ENCODE measurements at places on chromosomes 5 and 9.

GRCh38 chr5:124602925-124603650 lies 143.4 kb downstream of the ZNF608 start:
- DNase-seq, result no peak

GRCh38 chr5:139068060-139068459 lies 130.1 kb downstream of the SIL1 start:
- DNase-seq, result no peak

DNA sequence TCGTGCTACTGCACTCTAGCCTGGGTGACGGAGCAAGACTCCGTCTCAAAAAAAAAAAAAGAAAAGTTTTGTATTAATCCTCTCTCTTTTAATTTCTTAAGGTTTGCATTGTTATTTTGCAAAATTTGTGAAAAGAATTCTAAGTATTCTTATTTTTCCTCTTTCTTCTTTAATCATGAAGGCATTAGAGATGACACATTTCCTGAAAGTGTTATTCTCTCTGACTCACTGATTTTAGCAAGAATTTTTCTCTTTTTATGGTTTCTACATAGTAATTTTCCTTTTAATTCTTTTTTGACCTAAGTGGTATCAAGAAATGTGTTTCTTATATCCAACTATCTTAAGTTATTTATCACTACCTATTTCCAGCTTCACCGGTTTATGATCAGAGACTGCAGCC lies 78.0 kb downstream of the NSUN2 start:
- DNase-seq, result no peak

- DNase-seq, result no peak
Observed at GRCh38 chr9:15101095-15101494, 190.9 kb upstream of the FREM1 start.

- DNase-seq, result no peak
Observed at GRCh38 chr9:133210609-133211008, 1.6 kb upstream of the OBP2B start.

DNA sequence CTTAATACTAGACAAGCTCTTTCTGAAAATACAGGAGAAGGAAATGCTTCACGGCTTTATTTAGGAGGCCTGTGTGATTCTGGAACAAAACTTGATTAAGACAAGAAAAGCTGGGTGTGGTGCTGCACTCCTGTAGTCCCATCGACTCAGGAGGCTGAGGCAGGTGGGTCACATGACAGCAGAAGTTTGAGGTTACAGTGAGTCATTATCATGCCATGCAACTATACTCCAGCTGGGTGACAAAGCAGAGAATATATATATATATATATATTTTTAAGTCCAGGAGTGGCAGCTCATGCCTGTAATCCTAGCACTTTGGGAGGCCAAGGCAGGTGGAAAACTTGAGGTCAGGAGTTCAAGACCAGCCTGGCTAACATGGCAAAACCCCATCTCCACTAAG lies 33.1 kb upstream of the SPIN1 start:
- DNase-seq, result no peak

- DNase-seq, result no peak
Observed at GRCh38 chr9:70085241-70085640, 41.6 kb downstream of the MAMDC2 start.

- DNase-seq, result no peak
Observed at GRCh38 chr5:150731669-150732242, 27.1 kb downstream of the DCTN4 start.

- DNase-seq, result no peak
Observed at GRCh38 chr9:129748249-129748648, 4.6 kb downstream of the PTGES start.

- DNase-seq, result no peak
Observed at GRCh38 chr5:171484460-171484899, 65.0 kb downstream of the FGF18 start.

DNA sequence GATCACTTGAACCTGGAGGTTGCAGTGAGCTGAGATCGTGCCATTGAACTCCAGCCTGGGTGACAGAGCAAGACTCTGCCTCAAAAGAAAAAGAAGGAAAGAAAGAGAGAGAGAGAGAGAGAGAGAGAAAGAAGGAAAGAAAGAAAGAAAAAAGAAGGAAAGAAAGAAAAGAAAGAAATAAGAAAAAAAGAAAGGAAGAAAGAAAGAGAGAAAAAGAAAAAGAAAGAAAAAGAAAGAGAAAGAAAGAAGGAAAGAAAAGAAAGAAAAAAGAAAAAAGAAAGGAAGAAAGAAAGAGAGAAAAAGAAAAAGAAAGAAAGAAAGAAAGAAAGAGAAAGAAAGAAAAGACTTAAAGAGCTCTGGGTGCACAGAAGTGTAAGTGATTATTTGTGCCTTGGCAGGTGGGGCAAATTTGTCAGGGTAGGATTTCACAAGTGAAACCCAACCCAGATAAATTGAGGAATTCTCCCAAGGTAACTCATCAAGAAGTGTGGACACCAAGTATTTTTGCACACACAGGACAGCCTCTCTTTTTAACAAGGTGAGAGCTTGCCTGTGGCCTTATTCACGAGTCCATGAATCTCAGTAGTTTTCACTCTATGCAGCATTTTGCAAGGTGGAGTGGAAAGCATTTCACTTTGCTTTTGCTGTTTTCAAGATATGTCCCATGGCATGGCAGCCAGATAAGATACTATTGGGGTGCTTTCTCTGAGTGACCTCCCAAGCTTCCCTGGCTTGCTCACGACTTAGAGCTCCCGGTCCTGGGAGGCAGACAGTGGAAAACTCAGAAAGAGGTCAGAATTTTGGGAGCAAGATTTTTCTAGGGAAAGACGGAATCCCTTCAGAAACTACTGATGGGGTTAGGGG lies 57.8 kb downstream of the C9orf153 start:
- DNase-seq, result no peak

GRCh38 chr5:116037236-116037822 lies 5.1 kb downstream of the ARL14EPL start:
- DNase-seq, result no peak

DNA sequence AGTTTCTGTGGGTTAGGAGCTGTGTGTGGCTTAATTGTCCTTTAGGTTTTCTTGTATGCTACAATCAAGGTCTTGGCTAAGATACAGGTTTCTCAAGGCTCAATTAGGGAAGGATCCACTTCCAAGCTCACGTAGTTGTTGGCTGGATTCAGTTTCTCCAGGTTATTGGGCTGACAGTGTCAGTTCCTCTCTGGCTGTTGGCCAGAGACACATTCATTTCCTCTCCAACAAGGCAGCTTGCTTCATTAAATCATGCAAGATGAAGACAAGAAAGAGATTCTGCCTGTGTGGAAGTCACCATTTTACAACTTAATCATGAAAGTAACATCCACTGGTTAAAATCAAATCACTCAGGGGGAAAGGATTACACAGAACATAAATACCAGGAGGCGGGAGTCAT lies 275.7 kb upstream of the KIF2A start:
- DNase-seq, result no peak

DNA sequence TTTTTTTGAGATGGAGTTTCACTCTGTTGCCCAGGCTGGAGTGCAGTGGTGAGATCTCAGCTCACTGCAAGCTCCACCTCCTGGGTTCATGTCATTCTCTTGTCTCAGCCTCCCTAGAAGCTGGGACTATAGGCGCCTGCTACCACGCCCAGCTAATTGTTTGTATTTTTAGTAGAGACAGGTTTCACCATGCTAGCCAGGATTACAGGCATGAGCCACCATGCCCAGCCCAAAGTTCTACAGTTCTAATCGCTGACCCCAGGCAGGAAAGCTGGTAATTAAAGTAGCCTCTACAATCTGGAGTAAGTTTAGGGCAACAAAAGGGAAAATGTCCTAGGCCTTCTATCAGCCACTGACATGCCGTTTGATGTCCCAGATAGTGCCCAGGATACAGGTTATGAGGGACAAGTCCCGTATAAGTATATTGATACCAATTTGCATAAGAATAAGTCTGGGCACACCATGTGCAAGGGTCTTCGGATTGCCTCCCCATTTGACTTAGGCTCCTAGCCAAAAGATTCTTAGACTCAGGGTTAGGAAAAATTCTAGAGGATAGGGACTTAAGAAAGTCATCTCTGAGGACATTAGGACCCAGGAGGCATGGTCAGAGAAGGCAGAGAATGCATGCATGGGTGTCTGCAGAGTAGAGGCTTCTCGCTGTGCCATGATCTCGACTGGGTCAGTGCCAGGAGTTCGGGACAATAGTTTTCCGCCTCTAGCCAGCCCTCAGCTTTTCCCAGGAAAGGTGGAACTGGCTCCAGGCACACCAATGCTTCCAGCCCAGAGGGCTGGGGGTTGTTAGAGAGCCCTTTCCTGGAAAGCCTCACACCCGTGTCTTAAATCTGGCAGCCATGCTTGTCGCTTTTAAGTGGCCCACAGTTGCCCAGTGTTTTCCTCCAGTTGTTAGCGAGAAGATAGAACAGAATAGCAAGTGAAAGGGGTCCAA lies 1111.1 kb downstream of the TAF11L14 start:
- no peak for DNase-seq

DNA sequence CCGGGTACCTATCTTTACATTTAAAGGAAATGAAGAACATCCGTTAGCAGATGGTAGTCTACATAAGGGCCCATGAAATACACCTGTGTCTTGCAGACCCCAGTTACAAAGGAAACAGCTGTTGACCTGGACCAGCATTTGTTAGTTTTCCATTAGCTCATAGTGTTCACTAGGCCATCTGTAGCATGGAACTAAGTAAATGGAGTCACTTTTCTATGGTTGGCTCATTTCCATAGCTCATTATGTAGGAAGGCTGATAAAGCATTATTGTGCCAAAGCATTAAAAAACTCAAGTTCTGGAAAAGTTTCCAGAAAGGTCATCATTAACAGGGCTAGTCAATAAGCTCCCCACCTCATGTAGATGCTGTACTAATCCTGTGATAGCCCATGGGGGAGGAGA lies 62.1 kb downstream of the PCSK1 start:
- DNase-seq, result no peak

DNA sequence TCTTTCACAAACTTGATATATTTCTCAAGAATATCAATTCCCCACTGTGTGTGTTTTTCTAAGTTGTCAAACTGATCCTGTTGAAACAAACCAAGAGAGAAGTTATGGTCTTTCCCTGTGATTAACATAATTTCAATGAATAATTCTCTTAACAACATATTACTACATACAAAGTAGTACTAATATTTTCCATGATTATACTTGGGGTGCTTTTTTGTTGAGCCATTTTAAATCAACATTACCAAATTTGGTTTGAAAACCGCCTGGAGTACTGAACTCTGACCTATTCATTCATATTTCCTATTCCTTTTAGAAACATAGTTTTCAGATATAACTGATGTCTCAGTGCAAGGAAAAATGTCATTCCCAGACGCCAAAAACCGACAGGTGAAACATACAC lies 48.1 kb downstream of the FNBP1 start:
- no peak for DNase-seq

DNA sequence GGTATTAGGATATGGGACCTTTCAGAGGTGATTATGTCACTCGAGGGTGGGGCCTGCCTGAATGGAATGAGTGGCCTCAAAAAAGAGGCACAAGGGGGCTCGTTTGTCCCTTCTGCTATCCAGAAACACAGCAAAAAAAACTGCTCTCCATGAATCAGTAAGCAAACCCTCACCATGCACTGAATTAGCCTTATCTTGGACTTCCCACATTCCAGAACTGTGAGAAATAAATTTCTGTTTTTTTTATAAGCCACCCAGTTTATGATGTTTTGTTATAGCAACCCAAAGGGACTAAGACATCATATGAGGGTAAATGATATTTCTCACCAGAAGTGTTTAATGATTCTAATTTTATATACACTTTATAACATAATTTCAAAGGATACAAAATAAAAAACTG lies 476.6 kb upstream of the EDIL3 start:
- no peak for DNase-seq

GRCh38 chr5:159854916-159855315 lies 61.4 kb upstream of the ADRA1B start:
- no peak for DNase-seq

DNA sequence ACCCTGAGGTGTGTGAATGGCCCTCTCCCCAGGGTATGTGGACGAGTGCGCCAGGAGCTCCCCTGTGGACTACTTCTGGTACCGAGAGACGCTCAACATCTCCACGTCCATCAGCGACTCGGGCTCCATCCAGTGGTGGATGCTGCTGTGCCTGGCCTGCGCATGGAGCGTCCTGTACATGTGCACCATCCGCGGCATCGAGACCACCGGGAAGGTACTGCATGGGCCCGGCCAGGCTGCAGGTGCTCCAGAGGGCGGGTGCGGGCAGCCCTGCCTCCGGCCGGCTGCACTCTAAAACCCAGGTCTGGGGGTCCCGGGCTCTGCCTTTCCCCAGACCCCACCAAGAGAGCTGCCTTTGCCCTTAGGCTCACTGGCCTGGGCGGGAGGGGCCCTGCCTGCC lies 10.9 kb downstream of the SLC6A19 start:
- no peak for DNase-seq

DNA sequence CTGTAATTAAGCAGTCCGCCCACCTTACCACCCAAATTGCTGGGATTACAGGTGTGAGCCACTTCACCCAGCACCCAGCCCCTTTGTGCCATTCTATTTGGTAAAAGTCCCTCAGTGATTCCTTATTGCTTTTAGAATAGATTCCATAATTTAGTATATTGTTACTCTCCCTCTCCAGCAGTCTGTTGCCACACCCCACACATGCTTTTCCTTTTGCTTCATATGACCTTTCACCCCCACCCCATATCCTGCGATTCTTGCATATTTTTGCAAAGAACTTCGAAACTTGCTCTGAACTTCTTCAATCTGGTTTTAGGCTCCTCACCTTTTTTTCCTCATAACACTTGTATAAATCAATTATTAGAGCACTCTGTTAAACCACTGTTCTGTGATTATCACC lies 100.2 kb downstream of the MTREX start:
- no peak for DNase-seq

GRCh38 chr5:129124608-129125007 lies 30.1 kb downstream of the ISOC1 start:
- no peak for DNase-seq

All from GM04503 (cell line).